ENCODE measurements at places on chromosomes 12 and 14.

DNA sequence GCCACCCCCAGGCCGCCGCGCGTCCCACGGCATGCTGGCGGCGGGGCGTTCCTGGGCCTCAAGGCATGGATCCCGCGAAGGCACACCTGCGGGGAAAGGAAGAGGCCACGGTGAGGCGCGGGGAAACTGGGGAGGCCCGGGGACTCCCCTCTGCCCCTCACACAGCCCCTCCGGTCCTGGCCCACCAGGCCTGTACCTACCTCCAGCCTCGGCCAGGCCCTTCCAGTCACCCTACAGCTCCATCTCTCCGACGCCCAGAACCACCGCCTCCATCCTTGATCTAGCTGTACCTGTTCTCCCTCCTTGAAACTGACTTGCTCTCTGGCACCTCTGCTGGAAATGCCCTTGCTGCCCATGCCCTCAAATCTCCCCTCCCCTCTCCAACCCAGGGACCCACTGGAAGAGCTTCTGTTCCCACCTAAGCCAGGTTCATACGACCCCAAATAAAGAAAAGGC lies 1.7 kb downstream of the ANKRD9 start:
- DNase-seq, result no peak

DNA sequence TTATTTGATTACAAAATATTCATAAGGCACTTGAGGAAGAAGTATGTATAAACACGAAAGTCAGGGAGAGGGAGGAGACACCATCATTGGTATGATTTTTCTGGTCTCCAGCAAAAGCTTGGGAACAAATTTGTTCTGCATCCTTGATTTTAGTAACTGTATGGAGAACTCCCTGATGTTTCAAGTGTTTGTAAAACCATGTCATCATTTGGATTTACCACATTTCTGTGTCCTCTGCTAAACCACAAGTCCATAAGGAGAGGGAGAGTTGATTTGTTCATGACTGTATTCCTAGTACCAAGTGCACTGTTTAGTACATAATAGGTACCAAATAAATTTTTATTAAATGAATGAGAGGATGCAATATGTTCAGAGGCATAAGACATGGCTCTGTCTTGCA lies 181.1 kb downstream of the BTG1 start:
- DNase-seq, result no peak

GRCh38 chr12:26830363-26830762 lies 2.6 kb downstream of the ITPR2 start:
- DNase-seq, result no peak

- DNase-seq, result no peak
Observed at GRCh38 chr12:7304456-7304855, 584 bp downstream of the ACSM4 start.

GRCh38 chr12:92552412-92553108 lies 150.2 kb upstream of the PLEKHG7 start:
- DNase-seq, result no peak

- DNase-seq, result peak; percentile 88
Observed at GRCh38 chr12:53065975-53066931, 12.9 kb downstream of the SPRYD3 start.

GRCh38 chr14:24673534-24674203 lies 39.7 kb upstream of the GZMB start:
- DNase-seq, result no peak

DNA sequence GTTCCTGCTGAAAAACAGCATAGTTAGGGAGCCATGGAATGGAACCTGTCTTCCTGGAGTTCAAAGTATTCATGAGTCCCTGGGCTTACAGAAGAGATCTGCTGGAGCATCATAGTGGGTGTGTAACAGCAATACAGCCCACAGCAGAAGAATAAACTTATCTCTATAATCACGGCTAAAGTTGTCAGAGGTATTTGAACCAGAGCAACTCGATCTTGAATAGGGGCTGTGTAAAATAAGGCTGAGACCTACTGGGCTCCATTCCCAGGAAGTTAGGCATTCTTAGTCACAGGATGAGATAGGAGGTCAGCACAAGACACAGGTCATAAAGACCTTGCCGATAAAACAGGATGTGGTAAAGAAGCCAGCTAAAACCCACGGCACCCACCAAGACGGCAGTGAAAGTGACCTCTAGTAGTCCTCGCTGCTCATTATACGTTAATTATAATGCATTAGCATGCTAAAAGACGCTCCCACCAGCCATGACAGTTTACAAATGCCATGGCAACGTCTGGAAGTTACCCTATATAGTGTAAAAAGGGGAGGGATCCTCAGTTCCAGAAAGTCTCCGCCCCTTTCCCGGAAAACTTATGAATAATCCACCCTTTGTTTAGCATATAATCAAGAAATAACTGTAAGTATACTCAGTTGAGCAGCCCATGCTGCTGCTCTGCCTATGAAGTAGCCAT lies 223.4 kb downstream of the PCNX1 start:
- DNase-seq, result no peak

DNA sequence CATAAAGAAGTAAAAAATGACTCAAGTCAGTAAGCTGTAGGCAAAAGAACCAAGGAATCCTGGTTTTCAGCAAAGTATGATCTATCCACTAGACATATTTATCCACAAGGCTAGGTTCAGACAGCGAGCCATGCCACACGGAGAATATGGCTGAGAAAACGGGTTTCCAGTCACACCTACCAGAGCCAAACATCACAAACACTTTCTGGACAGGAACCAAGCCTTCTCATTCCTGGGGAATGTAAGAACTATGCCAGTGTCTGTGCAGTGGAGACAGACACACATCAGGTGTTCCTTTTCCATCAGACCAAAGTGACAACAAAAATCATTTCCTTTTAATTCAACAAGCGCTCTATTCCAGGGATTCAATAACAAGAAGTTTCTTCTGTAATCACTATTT lies 41.1 kb downstream of the AREL1 start:
- DNase-seq, result no peak

DNA sequence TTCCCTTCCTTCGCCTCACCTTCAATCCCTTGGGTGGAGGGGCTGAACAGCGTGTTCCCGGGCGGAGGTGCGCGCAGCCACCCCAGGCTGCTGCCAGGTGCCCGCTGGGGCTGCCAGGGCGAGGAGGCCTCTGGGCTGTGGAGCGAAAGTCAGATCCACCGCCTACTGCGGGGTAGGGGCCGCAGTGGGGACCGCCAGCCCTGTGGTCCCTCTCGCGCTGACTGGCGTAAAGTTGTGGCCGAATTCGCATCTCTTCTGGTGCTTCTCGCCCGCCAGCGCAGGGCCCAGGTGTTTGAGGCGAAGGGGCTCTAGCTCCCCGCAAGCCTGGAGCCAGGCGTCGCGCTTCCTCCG lies 6.9 kb upstream of the HOXC4 start:
- DNase-seq, result no peak

GRCh38 chr12:24535334-24536069 lies 413.4 kb downstream of the BCAT1 start:
- no peak for DNase-seq

- no peak for DNase-seq
Observed at GRCh38 chr12:34287437-34287836, 265.1 kb downstream of the ALG10 start.

- DNase-seq, result no peak
Observed at GRCh38 chr14:73426877-73427276, 31.5 kb downstream of the NUMB start.

DNA sequence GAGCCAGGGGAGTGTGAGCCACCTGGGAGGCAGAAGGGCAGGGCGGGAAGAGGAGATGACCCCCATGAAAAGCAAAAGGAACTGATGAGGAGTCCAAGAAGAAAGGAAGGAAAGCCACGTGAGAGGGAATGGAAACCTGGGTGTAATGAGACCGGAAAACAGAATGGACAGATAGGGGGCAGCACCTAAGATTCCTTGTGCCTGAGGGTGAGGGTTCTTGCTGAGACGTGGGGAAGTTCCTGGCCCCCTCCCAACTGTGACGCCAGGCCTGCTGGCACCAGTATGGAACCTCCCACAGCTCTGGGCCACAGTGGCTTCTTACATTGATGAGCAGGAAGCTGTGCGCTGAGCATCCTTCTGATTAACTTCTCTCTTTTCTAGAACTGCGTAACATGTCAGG lies 30.8 kb downstream of the TTC7B start:
- peak; percentile 92 for DNase-seq

DNA sequence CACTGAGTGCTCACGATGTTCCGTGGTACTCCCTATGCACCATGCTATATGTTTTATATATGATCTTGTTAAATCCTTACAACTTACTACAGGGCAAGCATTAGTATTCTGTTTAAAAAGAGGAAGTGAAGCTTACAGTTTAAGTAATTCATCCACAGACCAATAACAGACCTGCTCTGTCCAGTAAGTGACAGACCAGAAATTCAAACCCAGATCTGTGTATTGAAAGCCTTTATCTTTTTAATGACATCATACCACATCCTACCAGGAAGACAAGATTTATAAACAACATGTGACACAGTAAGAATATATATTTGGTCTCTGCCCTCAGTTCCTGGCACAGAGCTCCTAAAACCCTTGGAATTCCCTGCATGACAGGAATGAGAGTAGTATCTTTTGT lies 206.5 kb downstream of the STXBP6 start:
- no peak for DNase-seq

DNA sequence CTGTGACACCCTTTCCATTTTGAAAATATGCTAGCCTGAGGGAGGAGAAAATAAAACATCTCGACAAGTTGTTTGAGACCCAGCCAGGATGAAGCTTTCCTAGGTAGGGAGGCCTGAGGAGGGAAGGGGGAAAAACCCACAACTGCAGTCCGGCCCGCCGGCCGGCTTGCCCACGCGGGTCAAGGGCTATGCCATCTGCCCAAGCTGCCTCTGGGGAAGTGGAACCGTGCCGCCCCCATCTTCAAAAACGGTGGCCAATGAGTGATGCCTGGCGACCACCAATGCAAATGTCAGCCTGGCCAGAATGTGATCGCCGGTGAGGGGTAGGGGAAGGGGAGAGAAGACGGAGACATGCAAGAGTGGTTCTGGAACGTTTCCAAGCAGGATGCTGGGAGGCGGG lies 263.5 kb upstream of the ALG10B start:
- DNase-seq, result no peak

GRCh38 chr12:96103067-96103644 lies 67.8 kb upstream of the LTA4H start:
- DNase-seq, result no peak

DNA sequence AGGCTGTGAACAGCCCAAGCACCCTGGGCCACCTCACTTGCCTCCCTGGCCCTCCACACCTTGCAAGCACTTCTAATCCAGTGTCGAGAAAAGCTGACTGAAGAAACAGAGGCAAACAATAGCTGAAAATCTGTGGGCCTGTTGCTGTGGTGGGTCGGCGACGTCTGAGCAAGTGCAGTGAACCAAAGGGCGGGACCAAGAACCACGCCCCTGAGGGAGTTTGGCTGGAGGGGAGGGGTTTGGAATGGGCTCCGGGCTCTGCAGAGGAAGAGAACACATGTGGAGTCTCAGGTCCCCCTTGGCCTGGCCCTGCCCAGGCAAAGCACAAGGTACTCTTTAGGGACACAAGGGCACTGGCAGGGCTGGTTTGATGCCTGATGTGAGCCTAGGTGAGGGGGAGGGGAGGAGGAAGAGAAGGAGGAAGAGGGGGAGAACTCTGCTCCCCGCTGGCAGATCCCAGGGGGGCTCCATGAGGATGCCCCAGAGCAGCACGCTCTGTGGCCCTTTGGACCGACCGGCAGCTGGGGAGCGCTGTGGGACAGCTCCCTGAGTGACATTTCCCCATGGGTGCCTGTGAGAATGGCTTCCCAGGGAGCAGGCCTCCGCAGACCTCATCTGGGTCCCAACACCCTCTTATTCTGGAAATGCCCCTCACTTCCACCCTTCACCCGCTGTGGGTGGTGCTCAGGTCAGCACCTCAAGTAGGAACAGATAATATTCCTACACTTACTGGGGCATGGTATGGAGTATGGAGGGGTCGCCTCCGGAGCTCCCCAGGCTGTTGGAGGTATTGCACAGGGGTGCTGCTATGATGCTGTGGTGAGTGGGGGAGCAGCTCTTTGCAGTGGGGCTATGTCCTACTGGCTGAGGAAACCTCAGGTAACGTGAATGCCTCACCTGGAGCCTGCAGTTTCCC lies 85.5 kb downstream of the CPSF2 start:
- no peak for DNase-seq
